ENCODE measurements at places on chromosomes 2 and 18.

DNA sequence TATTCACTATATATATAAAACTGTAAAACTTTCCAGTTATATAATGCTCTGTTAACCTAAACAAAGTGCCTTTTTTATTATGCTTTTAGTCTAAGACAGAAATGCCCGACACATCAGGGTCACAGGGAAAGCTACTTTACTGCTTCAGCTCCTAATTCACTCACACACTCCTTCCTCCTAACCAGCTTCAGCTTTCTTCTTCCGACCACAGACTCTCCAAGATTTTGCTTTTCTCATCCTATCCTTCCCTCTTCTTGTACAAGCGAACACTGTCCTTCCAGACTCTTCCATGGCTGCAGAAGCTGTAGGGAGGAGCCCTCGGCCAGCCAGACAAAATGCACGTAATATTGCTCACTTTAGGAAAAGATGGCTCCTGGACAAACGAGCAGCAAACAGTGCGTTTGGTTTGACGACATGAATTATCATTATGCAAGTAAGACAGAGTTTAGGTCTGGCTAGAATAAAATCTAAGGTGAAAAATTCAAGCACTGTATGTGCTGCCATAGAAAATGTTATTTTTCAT, 47.5 kb upstream of the HNRNPA3 start:
- DNase-seq, result no peak

GRCh38 chr2:37625796-37626571, 45.5 kb downstream of the CDC42EP3 start:
- no peak for DNase-seq

DNA sequence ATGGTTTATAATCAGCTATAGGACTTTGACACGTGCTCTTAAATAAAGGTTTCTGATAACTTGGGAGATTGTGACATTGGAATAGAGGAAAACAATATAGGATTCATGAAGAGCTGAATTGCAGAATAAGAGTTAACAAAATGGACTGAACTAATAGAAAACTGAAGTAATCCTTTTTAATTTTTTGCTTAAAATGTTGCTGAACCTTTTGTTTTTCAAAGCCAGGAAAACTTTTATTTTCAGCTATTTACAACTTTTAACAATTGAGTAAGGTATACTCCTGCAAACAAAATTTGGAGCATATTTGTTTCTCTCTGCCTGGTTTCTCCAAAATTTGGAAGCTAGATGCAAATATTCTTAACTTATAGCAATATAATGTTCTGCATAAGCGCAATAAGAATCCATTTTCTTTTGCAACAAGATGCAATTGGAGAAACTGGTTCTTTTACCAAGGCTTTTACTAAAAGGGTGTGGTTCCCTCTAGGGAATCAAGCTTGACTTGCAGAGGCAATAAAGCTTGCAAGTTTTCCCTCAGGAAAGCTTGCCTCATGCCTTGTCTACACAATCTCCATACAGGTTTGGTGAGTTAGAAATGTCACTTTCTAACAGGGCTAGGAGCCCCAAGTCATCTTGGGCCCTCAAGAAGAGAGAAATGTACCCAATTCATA, 10.3 kb upstream of the PDK1 start:
- no peak for DNase-seq

DNA sequence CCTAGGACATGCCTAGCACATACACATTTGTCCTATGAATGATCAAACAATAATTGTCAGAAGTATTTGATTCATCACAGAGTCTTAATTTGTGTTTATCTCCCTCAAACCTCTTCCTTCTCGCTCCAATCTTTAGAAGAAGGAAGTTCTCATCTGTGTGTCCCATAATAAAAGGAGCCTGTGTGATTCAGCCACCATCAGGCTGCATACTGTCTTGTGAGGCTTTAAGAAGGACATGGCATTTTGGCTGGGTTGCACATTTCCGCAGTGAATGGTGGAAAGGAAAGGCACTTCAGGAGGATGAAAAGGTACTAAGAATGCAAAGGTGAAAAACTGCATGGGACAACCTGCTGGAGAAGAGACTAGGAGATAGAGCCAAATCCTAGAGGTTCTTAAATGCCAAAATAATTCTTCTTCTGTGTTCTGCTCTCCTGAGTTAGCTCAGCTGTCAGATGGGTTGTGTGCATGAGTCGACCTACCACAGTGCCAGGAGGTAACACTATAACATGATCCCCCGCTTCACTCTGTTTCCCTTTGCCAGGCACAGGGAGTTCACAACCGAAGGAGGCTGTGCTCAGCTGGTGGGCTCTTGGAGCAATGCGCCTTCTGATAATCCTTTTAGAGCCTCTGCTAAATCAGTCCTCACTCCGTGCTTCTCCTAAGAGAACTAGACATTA, 120.1 kb downstream of the IRS1 start:
- DNase-seq, result no peak

DNA sequence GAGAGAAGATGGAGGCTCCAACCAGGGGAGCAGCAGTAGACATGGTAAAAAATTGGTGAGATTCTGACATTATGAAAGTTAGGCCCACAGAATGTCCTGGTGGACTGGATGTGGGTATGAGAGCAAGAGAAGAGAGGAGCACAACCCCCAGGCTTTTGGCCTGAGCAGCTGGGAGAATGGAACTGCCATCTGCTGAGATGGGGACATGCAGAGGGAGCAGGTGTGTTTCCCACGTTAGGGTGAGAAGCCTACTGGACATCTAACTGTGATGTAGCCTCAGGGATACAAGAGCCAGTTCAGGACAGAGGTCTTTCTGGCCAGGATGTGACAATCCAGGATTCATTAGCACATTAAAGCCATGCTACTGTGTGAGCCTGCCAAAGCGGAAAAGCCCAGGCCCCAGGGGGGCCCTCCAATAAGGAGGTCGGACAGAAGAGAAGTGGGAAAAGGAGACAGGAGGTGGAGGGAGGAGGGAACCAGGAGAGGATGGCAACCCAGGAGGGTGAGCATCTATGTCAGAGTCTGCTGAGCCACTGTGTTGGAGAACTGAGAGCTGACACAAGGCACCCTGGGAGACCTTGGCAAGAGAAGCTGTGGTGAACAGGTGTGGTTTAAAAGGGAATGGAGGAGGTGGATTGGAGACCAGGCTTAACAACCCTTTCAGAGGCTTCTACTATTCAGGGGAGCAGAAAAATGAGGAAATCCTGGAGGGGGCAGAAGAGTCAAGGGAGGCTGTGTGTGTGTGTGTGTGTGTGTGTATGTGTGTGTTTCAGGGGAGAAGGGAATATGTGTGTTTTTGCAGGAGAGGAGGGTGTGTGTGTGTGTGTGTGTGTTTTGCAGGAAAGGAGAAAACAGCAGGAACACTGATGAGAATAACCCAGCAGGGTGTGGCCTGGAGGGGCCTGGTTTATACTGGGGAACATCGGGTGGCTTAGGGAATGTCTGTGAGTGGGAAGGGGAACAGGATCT, 10.5 kb downstream of the CYB5A start:
- DNase-seq, result no peak

- no peak for DNase-seq
These were observed 80.9 kb upstream of the ZNF804A start for GRCh38 chr2:184517402-184517801.

DNA sequence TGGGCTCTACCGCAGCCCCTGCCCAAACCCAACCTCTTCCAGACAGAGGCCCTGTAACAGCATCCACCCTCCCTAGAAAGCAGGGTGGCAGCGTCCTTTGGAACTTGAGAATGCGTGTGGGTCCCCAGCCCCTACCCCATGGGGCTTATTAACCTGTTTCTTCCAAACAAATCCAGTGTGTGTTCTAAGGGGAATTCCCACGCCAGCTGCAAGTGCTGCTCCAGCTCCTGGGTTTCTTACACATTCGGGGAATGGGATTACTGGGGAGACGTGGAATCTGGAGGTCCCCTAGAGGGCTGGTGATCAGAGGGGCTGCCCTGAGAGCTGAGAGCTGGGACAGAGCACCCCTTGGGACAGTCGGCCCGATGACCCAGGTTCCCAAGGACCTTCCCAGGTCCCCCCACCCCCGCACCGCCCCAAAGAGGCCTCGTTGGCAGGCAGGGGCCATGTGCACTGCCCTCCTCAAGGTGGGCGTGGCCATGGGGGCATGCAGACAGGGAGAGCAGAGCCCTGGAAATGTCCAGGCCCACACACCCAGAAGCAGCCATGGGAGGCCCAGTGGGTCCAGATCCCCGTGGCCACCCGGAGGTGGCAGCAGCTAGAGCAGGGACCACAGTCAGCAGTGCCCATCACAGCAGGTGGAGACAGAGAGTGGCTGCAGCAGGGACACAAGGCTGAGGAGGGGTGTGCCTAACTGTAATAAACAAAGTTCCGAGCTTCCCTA, 18.8 kb upstream of the TEX44 start:
- no peak for DNase-seq

DNA sequence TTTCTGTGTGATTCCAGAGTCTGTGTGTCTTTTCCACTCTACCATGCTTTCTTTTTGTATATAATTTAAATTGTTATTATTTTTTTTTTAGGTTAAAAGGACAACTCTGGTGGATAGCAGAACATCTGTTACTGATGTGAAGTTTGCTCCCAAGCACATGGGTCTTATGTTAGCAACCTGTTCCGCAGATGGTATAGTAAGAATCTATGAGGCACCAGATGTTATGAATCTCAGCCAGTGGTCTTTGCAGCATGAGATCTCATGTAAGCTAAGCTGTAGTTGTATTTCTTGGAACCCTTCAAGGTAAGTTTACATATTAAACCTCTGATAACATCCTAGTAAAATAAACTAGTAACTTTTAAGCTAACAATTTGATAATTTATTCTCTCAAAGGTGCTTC, 15.3 kb downstream of the SEH1L start:
- no peak for DNase-seq

DNA sequence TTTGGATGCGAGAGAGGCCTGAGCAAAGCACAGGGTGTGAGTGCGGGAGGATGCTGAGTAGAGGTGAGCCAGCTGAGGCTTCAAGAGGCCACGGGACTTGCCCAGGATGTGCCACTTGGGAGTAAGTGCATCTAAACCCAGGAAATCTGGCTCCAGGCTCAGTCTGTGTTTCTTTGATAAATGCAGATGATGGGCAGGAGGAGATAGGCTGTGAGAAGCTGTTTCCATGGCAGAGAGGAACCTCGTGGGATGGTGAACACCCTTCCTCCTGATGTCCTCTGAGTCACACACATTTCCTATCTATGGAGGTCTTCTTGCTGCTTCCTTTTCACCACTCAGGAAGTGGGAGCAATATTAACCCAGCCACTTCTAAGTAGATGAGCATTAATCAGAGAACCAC, 38.4 kb upstream of the CELF4 start:
- no peak for DNase-seq

GRCh38 chr2:20603791-20604190, 47.1 kb downstream of the HS1BP3 start:
- DNase-seq, result no peak

GRCh38 chr2:212854771-212855170, 296.6 kb downstream of the IKZF2 start:
- DNase-seq, result no peak

- DNase-seq, result no peak
These were observed 652.5 kb downstream of the KCNJ3 start for GRCh38 chr2:155350783-155351580.

GRCh38 chr18:9594823-9595596, 19.3 kb downstream of the PPP4R1 start:
- DNase-seq, result no peak

DNA sequence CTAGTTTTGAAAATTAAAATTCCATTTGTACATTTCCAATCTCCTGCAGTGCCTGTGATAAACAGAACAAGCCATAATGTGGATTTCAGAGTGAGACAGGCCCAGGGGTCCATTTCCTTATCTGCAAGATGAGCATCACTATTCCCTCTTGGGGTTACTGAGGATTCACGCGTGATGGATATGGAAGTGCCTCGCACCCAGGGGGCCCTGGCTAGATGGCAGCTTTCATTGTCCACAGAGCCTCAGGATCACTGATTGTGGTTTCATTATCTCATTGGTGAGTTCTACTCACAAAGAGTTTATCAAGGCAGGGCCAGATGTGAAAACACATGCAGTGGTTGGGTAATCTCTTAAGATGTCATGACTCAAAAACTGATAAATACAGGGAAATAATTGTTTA, 11.6 kb downstream of the CNGA3 start:
- no peak for DNase-seq

DNA sequence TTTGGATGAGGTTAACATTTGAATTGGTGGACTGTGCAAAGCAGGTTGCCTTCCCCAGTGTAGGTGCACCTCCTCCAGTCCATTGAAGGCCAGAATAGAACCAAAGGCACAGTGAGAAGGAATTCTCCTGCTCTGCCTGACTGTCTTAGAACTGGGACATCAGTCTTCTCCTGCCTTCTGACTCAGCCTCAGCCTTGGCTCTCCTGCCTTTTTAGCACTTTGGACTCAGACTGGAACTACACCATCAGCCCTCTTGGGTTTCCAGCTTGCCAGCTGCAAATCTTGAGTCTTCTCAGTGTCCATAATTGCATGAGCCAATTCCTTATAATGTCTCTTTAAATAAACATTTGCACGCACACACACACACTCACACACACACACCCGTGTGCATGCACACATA, 8.0 kb upstream of the TMEM177 start:
- no peak for DNase-seq

- DNase-seq, result no peak
These were observed 521.0 kb downstream of the ADCYAP1 start for GRCh38 chr18:1425679-1426078.

DNA sequence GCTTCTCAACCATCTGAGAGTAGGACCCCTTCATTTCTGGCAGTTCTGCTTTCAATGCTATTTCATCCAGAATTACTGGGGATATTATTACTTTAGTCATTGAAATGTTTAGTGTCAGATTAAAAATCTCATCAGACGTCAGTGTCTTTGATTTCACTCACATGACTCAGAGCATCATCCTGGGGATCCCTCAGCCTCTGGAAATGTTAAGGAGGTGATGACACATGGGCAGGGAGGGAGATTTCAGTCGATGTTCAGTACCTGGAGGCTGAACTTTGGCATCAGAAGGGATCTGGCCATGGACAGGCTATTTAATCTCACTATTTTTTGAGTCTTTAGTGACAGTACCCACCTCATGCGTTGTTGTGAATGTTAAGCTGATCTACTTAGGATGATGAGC, 39.1 kb downstream of the OSBPL6 start:
- no peak for DNase-seq

- no peak for DNase-seq
These were observed 42.0 kb downstream of the SPC25 start for GRCh38 chr2:168848225-168848624.

- DNase-seq, result no peak
These were observed 18.6 kb downstream of the UNC80 start for GRCh38 chr2:209790066-209790728.

DNA sequence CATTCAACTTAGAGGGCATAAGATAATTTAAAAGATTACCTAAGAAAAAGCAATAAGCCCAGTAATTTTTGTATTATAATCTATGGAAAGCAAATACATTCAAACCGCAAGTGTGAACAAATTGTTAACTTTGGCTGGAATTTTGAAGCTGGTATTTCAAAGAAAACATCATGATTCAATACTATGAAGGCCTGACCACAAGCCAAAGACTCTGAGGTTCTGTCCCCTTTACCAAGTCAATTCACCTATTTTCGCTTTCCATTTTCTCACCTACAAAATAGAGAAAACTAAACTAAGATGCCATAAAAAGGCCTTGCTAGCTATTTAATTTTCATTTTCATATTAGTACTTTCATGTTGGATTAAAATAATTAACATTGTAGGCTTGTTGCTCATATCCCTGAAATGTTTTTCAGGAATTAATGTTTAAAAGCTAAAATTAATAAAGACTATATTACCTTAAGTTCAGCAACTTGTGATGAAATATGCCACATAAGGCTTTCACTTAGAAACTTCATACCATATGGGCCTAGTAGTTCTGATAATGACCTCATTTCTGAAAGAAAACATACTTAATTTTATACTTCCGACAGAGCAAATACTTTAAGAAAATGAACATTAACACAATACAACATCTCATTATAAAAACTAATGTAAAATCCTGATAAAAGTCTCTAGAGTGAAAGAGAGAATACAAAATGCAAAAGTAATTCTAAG, 85.7 kb upstream of the FRZB start:
- no peak for DNase-seq

- no peak for DNase-seq
These were observed 457.2 kb upstream of the MEX3C start for GRCh38 chr18:51654488-51655326.
